Stimulated activated CD4-positive, alpha-beta T cell treated with anti-CD3 and anti-CD28 coated beads, Interleukin-12 subunit alpha, Interleukin-12 subunit beta, amount 100 ng/mL, for 4 hours (primary cell): ENCODE measurements at places on chromosomes 3 and 15.

DNA sequence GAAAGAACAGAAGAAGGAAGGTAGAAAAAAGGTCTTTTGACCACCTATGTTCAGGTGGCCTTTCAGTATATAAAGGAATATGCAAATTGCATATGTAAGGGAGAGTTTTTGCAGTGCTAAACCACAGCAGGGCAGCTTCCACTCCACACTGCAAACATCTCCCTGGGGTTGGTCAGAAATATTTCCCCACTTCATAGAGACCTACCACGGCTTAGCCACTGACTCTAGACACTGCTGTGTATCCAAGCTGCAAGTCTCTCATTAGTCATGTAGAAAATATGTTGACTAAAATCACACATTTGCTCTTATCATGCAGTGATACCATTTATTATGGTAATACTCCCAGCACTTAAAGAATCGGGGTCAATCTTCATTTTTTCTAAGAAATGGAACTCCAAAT is 214.9 kb upstream of the NR2F2 start:
- DNase-seq: no peak

- no peak for DNase-seq
Observed at GRCh38 chr3:181076558-181076957, 87.0 kb upstream of the DNAJC19 start.

DNA sequence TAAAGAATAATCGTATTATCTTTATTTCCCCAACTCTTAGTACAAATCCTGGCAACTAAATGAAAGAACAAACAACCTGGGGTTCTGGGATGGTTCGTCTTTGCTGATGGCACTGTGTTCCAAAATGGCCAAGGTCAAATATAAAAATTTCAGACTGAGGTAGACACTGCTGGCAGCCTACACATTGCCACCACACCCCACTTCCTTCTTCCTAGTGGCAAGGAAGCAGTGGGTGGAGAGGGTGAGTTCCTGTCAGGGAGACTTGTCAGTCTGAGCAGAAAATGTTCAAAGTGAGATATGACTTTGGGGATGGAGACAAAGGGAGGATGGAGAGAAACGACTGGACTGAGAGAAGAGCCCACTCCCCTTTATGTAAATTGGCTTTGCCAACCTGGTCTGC is 69.6 kb downstream of the LMCD1 start:
- no peak for DNase-seq

- DNase-seq: no peak
Observed at GRCh38 chr15:90043530-90044010, 42.4 kb downstream of the ZNF710 start.
